ENCODE measurements at places on chromosomes 6 and 20. TPM values are rescaled to one million over a fixed set of nuclear protein-coding genes. Genes with fewer than 3 reads are reported as not detected.

Gene TEAD3
- 11.3 TPM for polyA plus RNA-seq

- H3K4me1 ChIP-seq, result no peaks in the 10 kb centered on the region
- H3K36me3 ChIP-seq, result no peaks in the 10 kb centered on the region
- no peak for DNase-seq
- no peak overlapping the region for H3K4me3 ChIP-seq
- H3K27ac ChIP-seq, result no peak overlapping the region
- H3K27me3 ChIP-seq, result no peaks in the 10 kb centered on the region
Observed at GRCh38 chr6:107342144-107342543, 117.2 kb downstream of the PDSS2 start.

DNA sequence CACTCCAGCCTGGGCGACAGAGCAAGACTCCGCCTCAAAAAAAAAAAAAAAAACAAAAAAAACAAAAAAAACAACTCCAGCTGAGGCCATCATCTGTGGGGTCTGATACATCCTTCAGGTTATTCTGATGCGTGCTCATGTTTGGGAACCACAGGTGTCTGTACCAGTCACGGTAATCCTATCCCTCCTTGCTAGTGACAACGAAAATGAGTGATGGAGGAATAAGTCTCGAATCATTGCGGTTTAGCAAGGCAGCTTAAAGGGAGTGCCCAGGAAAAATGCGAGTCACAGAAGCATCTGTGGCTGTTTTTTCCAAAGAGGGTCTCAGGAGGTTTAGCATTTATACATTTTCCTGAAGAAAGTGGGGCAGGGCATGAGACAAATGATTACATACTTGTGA, 48.8 kb downstream of the MCUR1 start:
- no peaks in the 10 kb centered on the region for H3K27me3 ChIP-seq
- H3K4me1 ChIP-seq, result no peaks in the 10 kb centered on the region
- no peaks in the 10 kb centered on the region for H3K36me3 ChIP-seq
- H3K27ac ChIP-seq, result no peak overlapping the region
- no peak overlapping the region for H3K4me3 ChIP-seq
- no peak for DNase-seq

GRCh38 chr6:16306334-16306733, 67.9 kb downstream of the GMPR start:
- H3K27me3 ChIP-seq, result no peaks in the 10 kb centered on the region
- peak; percentile 12 for DNase-seq

- peak; percentile 35 for DNase-seq
- no peaks in the 10 kb centered on the region for H3K4me1 ChIP-seq
- H3K36me3 ChIP-seq, result no peaks in the 10 kb centered on the region
- no peak overlapping the region for H3K4me3 ChIP-seq
- H3K27me3 ChIP-seq, result no peaks in the 10 kb centered on the region
Observed at GRCh38 chr6:21079468-21080048, 514.0 kb upstream of the SOX4 start.

- no peaks in the 10 kb centered on the region for H3K27me3 ChIP-seq
- no peak overlapping the region for H3K27ac ChIP-seq
- H3K4me1 ChIP-seq, result peaks cover 5% of the 10 kb centered on the region
- no peak overlapping the region for H3K4me3 ChIP-seq
- no peak for DNase-seq
- no peaks in the 10 kb centered on the region for H3K36me3 ChIP-seq
Observed at GRCh38 chr20:39829256-39829655, 859.8 kb downstream of the MAFB start.

Gene ADGRG6
- 2.6 TPM for polyA plus RNA-seq

Gene HUS1B
- polyA plus RNA-seq, result not detected

Gene TSBP1
- polyA plus RNA-seq, result not detected

DNA sequence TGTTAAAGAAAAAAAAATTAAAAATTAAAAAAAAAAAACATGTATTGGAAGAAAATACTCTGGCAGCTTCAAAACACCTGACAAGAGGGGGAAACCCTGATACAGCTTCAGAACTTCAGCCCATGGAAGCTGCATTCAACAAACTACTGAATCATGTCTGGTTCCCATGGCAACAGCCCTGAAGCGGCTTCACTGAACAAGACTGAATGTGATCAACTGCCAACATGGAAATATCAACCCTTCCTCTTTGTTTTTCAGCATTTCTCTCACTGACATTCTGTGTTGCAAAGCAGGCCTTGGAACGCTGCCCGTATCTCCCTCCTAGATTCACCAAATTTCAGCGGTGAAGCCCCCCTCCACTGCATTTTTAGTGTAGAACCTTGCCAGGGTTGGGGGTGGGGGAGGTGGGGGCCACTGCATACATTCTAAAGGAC, 91.3 kb upstream of the SHLD1 start:
- peak overlapping the region; percentile 56 for H3K27ac ChIP-seq
- H3K4me1 ChIP-seq, result peaks cover 8% of the 10 kb centered on the region
- H3K4me3 ChIP-seq, result no peak overlapping the region
- H3K36me3 ChIP-seq, result no peaks in the 10 kb centered on the region
- peak; percentile 65 for DNase-seq

- H3K27ac ChIP-seq, result no peak overlapping the region
- no peaks in the 10 kb centered on the region for H3K27me3 ChIP-seq
- H3K4me1 ChIP-seq, result no peaks in the 10 kb centered on the region
- no peak overlapping the region for H3K4me3 ChIP-seq
Observed at GRCh38 chr6:168828035-168828434, 387.1 kb downstream of the SMOC2 start.

DNA sequence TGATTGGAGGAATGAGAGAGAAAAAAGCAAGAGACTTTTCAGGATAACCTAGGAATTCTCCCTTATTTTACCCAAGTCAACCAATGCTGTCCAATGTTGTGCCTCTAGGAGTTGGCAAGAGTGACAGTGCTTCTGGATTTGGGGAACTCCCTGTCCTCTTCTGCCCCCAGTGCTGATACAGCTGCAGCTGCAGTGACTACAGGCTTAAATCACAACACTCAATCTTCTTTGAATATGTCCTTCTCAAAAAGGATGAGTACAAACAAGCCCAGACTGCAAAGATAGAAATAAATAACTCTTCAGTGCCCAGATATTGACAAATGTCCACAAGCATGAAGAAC, 141.0 kb upstream of the COL21A1 start:
- H3K27me3 ChIP-seq, result no peaks in the 10 kb centered on the region
- DNase-seq, result no peak
- no peak overlapping the region for H3K27ac ChIP-seq
- H3K36me3 ChIP-seq, result no peaks in the 10 kb centered on the region
- H3K4me1 ChIP-seq, result no peaks in the 10 kb centered on the region

Gene ZSCAN31
- polyA plus RNA-seq, result 4.1 TPM

Gene NOX3
- not detected for polyA plus RNA-seq

Gene TTLL9
- polyA plus RNA-seq, result 0.82 TPM

DNA sequence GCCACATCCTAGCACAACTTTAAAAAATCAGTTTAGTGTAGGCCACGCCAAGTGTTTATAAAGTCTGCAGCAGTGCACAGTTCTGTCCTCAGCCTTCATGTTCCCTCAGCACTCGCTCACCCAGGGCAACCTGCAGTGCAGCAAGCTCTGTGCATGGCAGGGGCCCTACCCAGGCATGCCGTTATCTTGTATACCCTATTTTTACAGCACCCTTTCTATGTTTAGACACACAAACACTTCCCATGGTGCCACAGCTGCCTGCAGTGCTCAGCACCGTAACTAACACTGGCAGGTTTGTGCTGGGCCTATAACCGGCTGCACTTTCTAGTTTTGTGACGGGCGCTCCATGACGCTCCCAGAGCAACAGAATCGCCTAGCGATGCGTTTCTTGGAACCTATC, 43.8 kb downstream of the ZBTB46 start:
- H3K4me1 ChIP-seq, result peaks cover 23% of the 10 kb centered on the region
- no peaks in the 10 kb centered on the region for H3K27me3 ChIP-seq
- no peak for DNase-seq
- H3K27ac ChIP-seq, result no peak overlapping the region

Gene UST
- 3.2 TPM for polyA plus RNA-seq

DNA sequence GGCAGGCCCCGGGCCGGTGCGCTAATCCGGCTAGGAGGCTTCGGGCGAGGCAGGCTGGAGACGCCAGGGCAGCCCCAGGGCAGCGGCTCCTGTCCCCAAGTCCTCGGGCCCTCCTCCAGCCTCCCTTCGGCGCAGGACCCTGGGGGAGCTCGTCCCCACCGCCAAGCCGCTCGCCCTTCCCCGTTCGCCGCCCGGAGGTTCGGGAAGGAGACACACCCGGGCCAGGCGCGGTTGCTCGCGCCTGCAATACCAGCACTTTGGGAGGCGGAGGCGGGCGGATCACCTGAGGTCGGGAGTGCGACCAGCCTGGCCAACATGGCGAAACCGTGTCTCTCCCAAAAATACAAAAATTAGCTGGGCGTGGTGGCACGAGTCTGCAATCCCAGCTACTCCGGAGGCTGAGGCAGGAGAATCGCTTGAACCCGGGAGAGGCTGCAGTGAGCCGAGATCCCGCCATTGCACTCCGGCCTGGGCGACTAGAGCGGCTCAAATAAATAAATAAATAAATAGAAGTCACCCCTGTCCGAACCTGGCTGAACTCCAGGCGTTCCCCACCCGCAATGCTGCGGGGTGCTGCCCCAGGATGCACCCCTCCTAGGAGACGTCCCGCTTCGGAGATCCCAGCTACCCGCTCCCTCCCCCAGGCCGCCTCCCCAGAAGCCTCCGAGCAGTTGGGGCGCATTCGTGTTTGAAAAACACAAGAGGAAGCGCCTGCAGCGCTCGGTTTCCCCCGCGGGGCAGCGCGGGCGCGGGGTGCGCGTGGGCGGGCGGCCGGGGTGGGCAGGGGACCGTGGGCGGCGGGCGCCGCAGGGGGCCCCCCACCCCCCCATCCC, 27.5 kb downstream of the SERPINB9 start:
- no peaks in the 10 kb centered on the region for H3K27me3 ChIP-seq
- peak overlapping the region; percentile 93 for H3K27ac ChIP-seq
- no peaks in the 10 kb centered on the region for H3K36me3 ChIP-seq
- peak; percentile 71 for DNase-seq
- peaks cover 8% of the 10 kb centered on the region for H3K4me1 ChIP-seq

Gene ACTL10
- 1.7 TPM for polyA plus RNA-seq

Measured in kidney (tissue), 22 donors.